Hindlimb muscle (tissue), 1 donor: ENCODE measurements at places on chromosomes 5 and 9. TPM values are rescaled to one million over a fixed set of nuclear protein-coding genes. Genes with fewer than 3 reads are reported as not detected.
A peak's percentile ranks its signal among the peaks of the same experiment; 100 is the strongest.

- no peak for DNase-seq
Measured at GRCh38 chr5:132294728-132295504, 722 bp downstream of the SLC22A4 start.

- no peak for DNase-seq
Measured at GRCh38 chr9:92966518-92966800, 19.1 kb downstream of the FGD3 start.

DNA sequence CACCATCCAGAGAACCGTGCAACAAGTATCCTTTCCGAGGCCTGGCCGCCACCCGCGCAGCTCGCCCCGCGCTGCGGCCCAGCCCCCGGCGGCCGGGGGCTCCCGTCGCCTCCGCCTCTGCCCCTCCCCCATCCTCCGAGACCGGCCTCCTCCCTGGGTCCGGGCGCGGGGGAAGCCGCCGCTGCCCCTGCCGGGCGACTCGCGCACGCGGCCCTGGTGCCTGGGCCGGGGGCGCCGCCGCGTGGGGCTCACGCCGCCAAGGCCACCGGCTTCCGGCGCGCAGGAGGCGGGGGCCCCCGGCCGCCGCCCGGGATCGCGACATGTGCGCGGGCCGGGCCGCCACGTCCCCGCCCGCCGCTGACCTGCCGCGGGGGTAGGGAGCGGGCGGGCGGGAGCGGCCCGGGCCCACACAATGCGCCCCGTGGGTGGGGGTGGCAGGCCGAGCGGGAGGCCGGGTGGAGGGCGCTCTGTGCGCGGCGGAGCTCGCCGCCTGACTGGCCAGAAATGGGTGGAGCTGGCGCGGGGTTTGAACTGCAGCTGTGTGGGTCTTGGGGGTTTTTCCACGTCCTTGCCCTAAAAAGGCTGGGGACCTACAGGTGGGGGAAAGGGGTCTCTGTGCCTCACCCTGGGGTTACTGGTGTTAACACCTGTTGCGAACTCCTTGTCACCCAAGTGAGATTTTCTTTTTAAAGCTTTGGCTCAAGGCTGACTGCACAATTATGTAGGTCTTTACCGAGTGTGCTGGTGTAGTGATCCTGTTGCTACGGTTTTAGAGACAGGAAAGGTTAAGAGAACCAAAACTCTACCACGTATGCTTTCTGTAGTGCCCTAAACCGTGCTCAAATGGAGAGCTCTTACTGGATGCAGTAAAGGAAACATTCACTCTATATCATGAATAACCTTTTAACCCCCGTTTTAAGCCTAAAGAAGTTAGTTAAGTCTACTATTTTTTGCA is 32.3 kb downstream of the TNPO1 start:
- peak; percentile 61 for DNase-seq

GRCh38 chr9:14312719-14313377 is 1.1 kb downstream of the NFIB start:
- peak; percentile 66 for DNase-seq

DNA sequence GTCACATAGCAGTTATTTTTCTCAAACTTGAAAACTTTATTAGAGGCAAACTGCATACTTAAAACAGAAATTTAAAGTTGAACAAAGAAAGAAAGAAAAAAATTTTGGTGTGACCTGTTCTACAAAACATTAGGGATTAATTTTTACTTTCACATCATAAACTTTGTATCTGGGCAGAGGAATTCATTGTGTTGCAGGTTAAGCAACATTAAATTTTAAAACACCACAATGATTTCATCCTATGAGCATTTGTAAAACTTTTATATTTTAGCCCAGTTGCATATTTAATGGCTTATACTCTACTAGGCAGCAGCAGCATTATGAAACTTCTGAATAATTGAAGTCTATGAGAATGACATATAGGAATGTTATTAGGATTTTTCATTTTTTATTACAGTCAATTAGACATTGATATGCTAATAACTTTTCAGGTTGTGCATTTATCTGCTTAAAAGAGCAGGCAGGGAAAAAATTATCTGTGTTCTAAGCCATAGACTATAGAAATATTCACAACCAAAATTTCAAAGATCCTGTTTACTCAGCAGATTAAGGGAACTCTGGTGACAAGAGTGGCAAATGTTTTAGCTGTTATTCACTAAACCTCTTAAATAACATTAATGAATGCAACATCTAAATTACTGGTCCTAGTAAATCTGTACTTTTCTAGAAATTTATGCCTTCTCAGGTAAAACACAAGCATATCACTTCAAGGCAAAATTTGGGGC is 1088.5 kb upstream of the CDH6 start:
- DNase-seq, result no peak

DNA sequence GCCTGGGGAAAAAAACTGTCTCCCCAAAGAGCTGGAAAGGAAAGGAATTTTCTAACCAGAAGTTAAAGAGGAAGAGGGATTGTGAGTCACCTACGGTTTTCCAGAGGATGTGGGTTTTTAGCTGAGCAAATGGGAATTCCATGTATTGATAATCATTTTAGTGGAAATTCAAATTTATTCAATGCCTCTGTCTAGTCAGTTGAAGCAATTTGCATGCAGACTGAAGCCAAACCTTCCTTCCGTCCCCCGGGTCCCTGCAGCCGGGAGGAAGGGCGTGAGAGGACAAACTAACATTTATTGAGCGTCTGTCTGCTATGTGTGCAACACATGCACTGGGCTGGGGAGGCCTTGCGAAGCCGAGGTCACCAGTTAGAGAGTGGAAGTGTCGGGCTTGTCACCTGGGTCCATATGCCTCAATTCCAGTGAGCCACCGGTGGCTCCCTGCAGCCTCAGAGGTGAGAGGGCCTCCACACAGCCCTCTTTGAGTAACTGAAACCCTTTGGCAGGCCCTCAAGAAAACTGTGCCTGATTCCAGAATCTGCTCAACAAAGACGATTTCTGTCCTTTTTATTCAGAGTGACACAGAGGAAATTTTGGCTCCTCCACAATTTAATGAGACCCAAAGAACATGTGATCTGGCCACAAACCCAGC is 70.3 kb downstream of the COL27A1 start:
- DNase-seq, result peak; percentile 65

DNA sequence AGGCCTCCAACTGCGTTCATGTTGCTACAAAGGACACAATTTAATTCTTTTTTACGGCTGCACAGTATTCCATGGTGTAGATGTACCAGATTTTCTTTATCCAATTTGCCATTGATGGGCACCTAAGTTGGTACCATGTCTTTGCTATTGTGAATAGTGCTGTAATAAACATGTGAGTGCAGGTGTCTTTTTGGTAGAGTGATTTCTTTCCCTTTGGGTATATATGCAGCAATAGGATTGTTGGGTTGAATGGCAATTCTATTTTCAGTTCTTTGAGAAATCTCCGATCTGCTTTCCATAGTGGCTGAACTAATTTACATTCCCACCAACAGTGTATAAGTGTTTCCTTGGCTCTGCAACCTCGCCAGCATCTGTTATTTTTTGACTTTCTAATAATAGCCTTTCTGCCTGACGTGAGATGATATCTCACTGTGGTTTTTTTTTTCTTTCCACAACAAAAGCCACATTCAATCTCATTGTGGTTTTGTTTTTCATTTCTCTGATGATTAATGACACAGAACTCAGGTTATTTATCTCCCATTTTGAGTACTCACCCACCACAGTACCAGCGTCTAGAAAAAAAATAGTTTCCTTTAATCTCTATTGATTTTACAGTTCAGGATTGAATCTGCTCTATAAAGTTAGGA is 21.9 kb downstream of the ARRDC3 start:
- no peak for DNase-seq

- DNase-seq, result no peak
Measured at GRCh38 chr9:105846825-105847224, 152.5 kb downstream of the TMEM38B start.

- no peak for DNase-seq
Measured at GRCh38 chr5:82334085-82334692, 56.0 kb upstream of the RPS23 start.

DNA sequence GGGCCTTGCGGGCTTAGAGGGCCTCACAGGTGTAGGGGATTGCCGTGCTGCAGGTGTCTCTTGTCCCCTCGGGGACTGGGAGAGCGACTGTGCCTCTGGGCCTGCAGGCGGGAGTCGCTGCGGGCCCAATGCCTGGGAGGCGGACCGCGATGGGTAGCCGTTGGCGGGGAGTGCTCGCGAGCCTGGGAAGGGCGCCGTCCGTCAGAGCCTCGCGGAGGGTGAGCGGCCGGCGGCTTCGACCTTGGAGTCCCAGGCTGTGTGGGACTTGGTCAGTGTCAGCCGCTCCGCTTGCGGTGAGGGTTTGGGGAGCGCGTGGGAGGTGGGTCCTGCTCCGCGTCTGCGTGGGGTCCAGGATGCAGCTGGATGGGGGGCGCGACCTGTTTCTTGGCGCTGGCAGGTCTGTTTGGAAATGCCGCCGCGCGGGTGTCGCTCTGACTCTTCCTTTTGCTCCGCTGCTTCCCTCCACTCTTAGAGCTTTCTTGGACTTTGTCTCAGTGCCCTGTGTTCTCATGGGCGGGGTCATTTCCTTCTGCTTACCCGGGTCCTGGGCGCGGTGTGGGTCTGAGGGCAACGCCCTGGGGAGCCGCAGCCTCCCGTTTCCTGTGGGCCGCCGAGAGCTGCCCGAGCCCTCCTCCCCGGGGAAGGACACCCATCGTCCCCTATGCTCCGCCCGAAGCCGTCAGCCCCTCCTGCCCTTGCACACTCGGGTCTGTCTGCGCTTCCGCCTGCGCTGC is 88.9 kb upstream of the CACNA1B start:
- DNase-seq, result no peak

GRCh38 chr5:102921341-102922044 is 166.4 kb downstream of the PAM start:
- DNase-seq, result no peak

- DNase-seq, result no peak
Measured at GRCh38 chr9:100354121-100354800, 1.5 kb upstream of the TEX10 start.

- no peak for DNase-seq
Measured at GRCh38 chr5:39742916-39743315, 318.1 kb upstream of the DAB2 start.

GRCh38 chr5:80142996-80143395 is 107.8 kb downstream of the THBS4 start:
- DNase-seq, result no peak

DNA sequence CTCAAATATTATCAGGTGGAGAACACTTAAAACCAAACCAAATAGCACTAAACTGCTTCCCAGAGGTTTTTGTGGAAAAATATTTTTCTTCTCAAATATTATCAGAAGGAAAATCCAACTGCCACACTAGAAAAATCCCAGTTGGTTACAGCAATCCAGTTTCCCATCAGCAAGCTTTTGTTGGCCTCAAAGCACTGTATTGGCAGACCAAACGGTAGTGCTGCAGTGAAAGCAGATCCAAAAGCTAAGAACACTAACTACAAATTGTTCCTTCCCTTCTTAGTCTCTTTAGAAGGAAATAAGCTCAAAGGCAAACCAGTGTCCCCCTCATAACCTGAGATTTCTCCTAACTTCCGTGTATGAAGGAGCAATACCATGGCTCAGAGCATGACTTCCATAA is 105.3 kb downstream of the TRIM36 start:
- peak; percentile 54 for DNase-seq

DNA sequence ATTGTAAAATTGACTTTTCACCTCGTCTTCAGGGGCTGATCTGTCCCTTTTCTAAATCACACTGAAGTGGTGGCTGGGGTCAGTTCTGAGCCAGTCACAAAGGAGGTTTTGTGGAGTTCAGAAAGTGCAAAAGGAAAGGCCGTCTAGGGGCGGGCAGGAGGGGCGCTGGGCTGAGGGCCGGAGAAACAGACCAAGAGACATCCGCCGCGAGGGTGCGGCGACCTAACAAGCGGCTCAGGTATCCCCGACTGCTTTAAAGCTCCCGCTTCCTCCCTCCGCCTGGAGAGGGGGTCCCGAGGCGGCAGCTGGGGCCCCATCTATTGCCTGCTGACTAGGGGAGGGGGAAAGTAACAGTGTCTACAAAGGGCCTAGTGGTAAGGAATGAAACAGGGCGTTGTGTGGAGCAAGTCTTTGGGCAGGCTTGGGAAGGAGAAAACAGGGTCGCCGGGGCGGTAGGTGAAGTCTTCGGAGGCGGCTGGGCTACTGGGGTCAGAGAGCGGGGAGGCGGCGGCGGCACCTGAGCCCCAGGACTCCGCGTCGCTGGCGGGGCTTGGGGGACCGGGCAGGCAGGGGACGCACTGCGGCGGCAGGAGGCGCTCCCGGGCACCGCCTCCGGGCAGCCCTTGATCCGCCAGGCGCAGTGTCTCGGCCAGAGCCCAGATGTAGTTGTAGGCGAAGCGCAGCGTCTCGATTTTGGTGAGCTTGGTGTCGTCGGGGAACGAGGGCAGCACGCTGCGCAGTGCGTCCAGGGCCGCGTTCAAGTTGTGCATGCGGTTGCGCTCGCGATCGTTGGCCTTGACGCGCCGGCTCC is 950 bp downstream of the NEUROG1 start:
- no peak for DNase-seq

DNA sequence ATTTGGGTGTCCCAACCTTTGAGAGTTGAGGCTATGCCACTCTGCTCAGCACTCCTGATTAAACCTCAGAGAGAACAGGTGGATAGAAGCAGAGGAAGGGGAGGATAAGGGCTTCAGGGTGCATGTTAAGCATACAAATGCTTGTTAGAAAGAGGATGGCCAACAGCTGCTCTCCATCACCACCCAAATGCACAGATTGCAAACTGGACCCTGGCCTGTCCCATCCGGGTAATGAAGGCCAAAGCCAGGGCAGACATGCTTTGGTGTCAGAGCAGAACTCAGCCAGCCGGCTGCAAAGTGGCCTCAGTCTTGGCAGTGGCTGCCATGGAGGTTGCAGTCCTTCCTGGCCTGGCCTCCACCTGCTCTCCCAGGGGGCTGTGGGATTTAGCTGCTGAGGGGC is 84.3 kb downstream of the SIL1 start:
- no peak for DNase-seq

DNA sequence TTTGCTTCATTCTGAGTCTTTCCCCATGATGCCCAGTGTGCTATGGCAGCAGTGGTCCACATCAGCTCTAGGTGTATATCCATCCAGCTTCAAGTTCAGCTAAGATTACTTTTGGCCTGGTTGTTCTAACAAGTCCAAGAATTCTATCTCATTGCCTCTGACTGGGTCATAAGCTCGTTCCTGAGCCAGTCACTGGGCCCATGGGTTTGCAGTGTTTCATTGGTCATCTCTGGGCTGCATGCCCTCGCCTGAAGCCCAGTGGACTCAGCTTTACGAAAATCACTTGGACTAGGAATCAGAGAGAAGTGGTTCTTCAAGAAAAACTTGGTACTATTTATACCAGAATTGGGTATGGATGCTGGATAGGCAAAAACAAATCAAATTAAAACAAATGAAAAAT is 16.1 kb upstream of the ARHGAP26 start:
- no peak for DNase-seq

GRCh38 chr5:45094876-45095440 is 286.2 kb downstream of the MRPS30 start:
- DNase-seq, result no peak

- DNase-seq, result no peak
Measured at GRCh38 chr5:130002183-130002582, 97.9 kb downstream of the CHSY3 start.

GRCh38 chr5:145283141-145283810 is 551.9 kb downstream of the PRELID2 start:
- no peak for DNase-seq

GRCh38 chr5:140548791-140549190 is 1.3 kb downstream of the EIF4EBP3 start:
- DNase-seq, result no peak

Gene COL15A1
- polyA plus RNA-seq, result 227 TPM

Gene ACTBL2
- not detected for polyA plus RNA-seq

Gene TRIM14
- polyA plus RNA-seq, result 1.1 TPM

Gene OTULIN
- 13.4 TPM for polyA plus RNA-seq

Gene STC2
- 5.3 TPM for polyA plus RNA-seq

Gene CCNJL
- polyA plus RNA-seq, result 6.3 TPM

Gene FBP2
- 86.4 TPM for polyA plus RNA-seq

Gene NUDT2
- 23.3 TPM for polyA plus RNA-seq

Gene CER1
- polyA plus RNA-seq, result not detected

Gene FAM221B
- polyA plus RNA-seq, result 0.35 TPM

Gene PCA3
- polyA plus RNA-seq, result 0.72 TPM
